ENCODE measurements at places on chromosomes 2 and 18. TPM values are rescaled to one million over a fixed set of nuclear protein-coding genes. Genes with fewer than 3 reads are reported as not detected.

GRCh38 chr18:35376393-35376741 is 770 bp downstream of the ZNF396 start:
- no peak for DNase-seq

The TMEM182 gene
- total RNA-seq: 1.3 TPM

- no peak for DNase-seq
These were observed 27.6 kb downstream of the SLC1A4 start for GRCh38 chr2:65016789-65017188.

GRCh38 chr2:101622210-101623030 is 75.1 kb upstream of the MAP4K4 start:
- DNase-seq: no peak

DNA sequence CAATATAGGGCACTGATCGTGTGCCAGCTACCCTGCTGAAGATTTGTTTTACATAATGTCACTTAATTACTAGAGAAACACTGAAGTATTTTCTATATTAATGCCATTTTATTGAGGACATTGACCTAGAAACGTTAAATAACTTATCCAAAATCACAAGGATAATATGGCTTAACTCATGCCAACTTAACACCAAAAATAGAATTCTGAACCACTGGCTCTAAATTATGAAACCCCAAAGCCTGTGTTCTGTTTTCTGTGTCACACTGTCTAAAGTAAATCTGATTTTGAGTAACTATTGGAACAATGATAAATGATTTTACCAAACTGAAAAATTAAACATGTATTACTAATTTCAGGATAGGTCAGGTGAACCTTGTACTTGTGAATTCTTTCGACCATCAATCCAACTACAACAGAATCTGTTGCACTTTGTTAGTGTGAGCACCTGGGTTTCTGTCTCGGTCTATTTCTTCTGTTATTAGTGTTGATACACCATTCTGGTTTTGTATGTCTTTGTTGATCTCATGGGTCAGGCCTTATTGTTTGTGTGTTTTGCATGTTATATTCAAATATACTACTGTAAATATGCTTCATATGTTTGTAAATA is 48.2 kb upstream of the CCDC141 start:
- no peak for DNase-seq

DNA sequence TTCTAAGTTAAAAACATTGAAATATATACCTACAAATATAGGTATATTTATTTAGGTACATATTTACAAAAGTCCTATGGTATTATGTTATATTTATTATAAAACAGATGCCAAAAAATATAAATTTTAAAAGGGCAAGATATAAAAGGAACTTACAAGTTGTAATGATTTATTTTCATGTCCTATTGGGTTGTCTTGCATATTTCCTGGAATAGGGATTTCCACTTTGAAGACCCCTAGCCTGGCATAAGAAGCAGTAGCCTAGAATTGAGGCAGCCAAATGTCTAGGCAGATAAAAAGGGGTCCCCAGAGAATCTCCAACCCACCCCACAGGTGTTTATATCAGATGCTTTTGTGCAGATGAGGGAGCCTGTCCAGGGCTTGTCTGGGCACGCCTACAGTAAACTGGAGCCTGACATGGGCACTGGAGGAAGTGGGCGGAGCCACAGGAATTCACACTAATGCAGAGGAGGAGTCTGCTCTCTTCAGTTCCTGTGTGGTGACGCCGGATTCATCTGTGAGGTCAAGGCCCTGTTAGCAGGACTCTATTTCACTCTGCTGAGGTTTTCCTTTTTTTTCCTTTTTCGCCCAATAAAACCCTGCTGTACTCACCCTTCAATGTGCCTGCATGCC is 1088.9 kb upstream of the PIK3C3 start:
- no peak for DNase-seq

DNA sequence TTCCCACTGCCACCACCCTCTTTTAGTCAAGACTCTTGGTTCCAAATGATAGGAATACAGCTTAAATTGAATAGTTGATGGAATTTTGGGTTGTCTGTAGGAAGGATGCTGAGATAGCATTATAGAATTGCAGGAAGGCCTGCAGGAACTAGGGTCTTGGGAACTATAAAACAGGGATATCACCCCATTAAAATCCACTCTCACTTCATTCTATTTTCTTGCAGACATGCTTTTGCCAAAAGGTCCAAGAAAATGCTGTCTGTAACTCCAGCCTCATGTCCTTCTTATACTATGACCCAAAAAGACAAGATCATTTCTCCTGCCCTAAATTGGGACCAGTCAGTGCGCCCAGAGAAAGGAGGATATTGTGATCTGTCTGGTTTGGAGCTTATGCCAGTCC is 89.1 kb downstream of the COMMD1 start:
- no peak for DNase-seq

DNA sequence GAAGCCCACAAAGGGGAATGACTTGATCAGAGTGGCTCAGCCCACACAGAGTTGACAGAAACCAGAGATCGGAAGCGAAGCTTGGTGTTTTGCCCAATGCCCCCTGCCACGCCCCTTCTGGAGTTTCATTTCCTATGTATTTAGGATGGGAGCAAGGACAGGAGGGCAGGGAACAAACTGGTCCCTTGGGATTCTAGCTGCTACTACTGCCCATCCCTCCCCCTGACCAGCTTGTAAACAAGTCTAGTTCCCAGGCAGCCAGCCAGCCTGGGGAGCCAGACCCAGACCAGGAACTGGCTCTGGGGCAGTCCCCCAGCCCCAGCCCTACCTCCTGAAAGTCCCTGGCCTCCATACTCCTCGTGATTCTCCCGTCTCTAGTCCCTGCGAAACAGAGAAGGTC is 8.3 kb downstream of the WNT6 start:
- DNase-seq: no peak

DNA sequence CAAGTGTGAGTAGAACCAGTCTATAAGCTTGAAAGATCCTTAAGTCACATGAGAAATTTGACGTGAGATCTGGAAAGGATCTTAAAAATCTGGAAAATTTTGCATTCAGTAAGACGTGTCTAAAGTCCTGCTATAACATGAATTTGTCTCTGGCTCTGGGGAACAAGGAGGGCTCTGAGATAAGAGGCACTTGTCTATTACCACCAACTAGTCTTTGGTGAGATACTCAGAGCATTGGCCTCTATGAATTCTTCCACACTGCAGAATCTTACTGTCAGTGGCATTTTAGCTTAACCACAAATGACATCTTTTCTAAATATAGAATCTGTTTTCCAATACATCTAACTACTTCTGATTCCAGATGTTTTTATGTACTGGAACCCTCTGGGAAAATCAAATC is 1504.5 kb downstream of the DPP10 start:
- DNase-seq: no peak

GRCh38 chr2:236161082-236161462 is 7.1 kb downstream of the GBX2 start:
- DNase-seq: no peak

The REEP1 gene
- under 0.01 TPM for total RNA-seq

The IKZF2 gene
- total RNA-seq: 19.4 TPM

The KIAA2012 gene
- total RNA-seq: under 0.01 TPM

- peak; percentile 81 for DNase-seq
These were observed 68.1 kb upstream of the RBMS1 start for GRCh38 chr2:160561551-160562295.

- DNase-seq: no peak
These were observed 140.1 kb downstream of the EXOC6B start for GRCh38 chr2:72685638-72686213.

DNA sequence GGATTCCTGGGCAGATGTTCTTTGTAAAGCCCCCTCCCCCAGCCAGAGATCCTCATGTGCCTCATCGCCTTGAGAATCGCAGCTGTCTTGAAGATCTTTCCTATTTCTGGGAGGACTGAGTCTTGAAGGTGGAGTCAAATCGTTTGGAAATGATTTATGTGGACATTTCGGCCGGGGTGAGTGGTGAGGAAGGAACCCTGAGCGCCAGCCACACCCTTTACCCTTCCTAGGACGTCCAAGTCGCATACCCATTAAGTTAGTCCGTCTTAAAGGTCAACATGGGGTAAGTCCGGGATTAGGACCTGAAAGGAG is 84.9 kb upstream of the ZCCHC2 start:
- no peak for DNase-seq

DNA sequence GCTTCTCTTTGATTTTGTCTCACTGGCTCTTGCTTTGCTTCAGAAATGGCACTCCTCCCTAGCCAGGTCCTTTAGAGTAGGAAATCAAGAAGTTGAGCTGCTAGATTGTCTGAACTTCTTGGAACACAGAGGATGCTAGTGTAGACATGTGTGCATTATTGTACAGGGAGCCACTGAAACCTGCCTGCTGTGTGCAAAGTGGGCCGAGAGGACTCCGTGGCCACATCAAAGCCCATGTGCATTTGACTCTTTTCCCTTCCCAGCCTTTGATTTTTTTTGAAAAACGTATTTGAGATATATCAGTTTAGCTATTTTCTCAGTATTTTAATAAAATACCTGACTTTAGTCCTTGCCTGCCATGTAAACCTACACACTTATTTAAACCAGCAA is 83.1 kb downstream of the TMEM247 start:
- DNase-seq: no peak

The CPS1 gene
- 20.1 TPM for total RNA-seq

The GPR35 gene
- total RNA-seq: 0.28 TPM

DNA sequence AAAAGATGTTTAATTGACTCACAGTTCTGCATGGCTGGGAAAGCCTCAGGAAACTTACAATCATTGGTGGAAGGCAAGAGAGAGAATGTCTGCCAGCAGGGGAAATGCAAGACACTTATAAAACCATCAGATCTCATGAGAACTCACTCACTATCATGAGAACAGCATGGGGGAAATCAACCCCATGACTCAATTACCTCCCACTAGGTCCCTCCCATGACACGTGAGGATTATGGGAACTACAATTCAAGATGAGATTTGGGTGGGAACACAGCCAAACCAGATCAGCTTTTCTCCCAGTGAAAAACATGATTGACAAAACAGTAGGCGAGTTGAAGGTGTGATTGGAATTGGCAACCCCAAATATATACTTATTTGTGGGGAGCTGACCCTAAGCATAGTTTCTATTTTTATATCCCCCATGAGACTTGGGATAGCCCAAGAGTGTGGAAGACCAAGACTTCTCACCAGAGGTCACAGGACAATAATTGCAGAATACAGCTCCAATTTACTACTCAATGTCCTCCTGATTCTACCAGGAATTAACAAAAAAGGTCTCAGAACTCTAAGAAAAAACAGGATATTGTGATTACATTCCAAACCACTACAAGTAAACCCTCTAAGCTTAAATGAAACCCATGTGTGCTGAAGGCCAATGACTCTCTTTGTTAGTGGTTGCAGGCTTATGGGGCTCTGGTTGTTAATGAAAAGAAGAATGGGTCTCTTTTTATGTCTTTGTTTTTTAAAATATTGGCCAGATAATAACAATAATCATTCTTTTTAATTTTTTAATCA is 96.1 kb upstream of the PIK3C3 start:
- DNase-seq: no peak

DNA sequence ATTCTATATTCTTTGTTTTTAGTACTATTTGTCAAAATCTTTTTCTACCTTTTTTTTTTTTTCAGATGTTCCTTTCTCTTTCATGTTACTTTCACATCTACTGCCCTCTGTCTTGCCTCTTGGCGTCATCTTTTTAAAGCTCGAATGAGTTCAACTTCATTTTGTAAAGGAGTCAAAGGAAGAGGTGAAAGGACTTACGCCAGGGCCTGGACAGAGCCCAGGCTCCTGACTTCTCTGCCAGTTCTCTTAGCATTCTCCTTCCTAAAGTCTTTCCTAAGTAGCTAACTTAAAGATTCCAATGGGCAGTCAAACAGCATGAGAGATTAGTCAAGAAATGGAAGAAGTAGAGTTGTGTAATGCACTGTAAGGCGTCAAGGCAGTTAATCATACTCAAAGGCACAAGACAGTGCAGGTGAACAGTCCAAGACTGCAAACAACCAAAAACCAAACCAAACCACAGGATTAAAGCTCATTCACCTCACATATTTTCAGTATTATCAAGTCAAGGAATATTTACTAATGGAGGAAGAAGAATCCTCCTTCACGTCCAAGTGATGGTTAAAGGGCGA is 301.7 kb downstream of the TCF4 start:
- no peak for DNase-seq

The HOXD13 gene
- total RNA-seq: not detected

GRCh38 chr2:20439503-20439902 is 7.4 kb upstream of the RHOB start:
- no peak for DNase-seq

All from IMR-90 (cell line).